NCI-H146 (cell line): ENCODE measurements at places on chromosomes 6 and 20.

- DNase-seq: no peak
Observed at GRCh38 chr6:25369036-25369432, 89.9 kb downstream of the CARMIL1 start.

DNA sequence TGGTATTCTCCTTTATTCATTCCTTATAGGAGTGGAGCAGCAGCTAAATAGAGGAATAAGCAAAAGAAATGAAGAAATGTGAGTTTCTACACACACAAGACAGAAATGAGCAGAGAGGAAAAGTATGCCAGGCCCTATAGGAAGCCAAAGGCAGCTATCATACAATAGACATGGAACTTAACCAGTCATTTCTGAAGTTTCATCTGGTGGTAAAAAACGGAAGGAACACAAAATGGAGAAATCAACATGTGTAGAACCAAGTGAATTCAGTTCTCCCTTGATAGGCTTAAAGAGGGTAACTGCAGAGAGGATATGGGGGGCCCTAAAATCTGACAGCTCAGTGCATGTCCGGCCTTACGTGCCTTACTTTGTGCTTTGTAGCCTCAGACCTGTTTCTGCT lies 44.6 kb downstream of the TSBP1 start:
- DNase-seq: no peak

- no peak for DNase-seq
Observed at GRCh38 chr6:45951321-45952167, 64.1 kb downstream of the CLIC5 start.

- DNase-seq: no peak
Observed at GRCh38 chr6:115969930-115970273, 90.8 kb downstream of the FRK start.

DNA sequence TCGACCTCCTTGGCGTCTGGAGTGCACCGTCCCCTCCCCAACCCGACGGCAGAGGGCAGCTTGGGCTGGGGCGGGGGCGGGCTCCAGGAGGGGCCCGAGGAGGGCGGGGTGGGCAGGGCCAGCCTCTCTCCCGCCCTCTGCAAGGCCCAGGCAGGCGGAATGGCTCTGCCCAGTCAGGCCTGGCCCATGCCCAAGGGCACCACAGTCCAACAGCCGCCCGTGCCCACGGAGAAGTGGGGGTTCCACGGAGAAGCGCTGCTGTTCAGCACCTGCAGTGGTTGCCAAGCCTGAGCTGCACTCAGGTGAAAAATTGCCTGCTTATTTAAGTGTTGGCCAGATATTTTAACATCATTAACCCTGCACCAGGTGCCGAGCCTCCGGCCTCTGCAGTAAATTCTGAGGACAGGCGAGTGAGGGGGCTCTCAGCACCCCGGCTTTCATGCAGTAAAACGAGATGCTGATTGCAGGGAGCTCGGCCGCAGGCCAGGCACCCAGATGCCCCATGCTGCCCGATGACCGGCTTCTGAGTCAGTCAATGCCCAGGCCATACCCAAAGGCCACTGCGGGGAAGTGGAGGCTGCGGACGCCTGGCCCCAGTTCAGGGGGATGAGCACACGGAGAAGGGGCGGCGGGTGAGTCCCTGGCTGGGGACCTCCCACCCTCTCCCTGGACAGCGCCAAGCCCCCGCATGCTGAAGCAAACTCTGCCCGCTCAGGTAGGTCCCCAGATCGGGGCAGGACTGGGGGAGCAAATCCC lies at the start of gene SRMS:
TSS of gene SRMS (minus strand) at position 25 of the 756 bp plus-strand sequence. CDS start 286 bp downstream, outside the sequence.
- peak; percentile 50 for DNase-seq

DNA sequence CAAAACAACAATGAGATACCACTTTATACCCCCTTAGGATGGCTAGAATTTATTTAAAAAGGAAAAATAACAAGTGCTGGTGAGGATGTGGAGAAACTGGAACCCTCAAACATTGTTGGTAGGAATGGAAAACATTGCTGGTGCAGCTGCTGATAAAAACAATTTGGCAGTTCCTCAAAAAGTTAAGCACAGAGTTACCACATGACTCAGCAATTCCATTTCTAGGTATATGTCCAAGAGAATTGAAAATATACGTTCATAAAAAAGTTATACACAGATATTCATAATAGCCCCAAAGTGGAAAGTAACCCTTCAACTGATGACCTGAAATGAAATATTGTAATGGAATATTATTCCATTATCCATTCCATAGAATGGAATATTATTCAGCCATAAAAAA lies 55.0 kb downstream of the CD83 start:
- no peak for DNase-seq

DNA sequence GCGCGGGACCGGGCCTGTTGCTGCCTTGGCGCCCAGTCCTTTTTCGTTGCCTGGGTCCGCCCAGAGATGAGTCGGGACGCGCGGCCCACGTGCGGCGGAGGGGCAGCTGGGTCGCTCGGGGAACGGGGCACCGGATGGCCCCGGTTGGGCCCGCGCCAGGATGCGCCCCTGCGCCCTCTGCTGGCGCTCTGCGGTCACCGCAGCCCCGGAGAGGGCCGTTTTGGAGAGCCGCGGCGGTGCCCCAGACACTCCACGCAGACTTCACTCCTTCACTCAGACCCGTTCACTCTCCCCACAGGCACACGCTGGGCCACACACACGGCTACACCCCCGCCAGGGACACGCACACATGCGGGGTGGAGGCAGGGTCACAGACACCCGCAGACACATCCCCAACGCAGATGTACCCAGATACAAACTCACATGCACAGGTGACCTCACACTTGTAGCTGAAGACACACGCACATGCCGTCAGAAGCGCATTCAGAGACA lies 38.8 kb downstream of the SRC start:
- no peak for DNase-seq
